ENCODE measurements at places on chromosomes 3 and 15.

GRCh38 chr15:41494922-41495735 is 1.5 kb downstream of the ITPKA start:
- DNase-seq: no peak

DNA sequence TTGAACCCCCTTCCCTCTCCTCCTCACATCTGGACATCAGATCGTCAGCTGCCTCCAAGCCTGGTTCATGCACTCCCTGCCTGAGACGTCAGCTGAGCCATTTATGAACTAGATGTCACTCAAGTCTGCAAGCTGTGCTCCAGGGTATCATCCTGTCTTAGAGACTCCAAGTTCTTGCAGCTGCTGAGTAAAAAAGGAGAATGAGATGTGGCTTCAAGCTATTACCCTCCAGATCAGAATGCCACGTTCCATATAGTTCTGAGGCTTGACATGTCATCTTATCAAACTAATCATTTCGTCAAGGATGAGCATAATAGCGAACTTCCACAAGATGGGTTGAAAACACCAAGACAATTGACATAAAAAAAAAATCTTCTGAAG is 766.3 kb downstream of the TBL1XR1 start:
- DNase-seq: no peak

DNA sequence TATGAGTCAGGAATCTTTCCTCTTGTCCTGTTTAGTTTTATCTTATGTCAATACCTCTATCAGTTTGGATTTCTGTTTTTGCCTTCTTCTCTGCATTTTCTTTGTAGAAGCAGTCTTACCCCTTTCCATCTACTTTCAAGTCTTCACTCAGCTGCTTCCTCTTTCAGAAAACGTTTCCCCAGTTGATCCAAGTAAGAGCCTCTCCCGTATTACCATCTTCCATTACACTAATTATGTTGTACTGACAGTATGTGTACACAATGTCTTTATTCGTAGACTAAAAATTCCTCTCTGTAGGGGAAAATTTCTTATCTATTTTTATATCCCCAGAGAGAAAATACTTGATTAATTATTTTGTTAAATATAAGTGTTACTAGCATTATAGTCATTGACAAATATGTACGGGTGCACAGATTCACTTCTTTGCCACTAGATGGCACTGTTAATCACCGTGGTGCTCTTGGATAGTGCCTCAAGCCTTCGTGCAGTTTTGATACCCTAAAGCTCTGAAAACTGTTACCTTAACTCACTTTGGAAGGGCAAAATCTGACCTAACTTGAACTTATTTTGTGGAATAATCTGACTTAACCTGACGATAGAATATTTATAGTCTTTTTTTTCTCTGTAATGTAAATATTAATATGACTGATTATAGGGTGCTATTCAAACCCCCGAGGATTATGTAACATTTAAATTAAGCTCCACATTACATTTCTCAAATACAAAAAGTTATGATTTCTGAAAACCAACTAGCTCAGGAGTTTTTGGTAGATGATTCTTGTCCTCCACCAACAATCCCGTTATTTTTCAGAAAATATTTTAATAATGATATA is 74.2 kb upstream of the POU1F1 start:
- no peak for DNase-seq

DNA sequence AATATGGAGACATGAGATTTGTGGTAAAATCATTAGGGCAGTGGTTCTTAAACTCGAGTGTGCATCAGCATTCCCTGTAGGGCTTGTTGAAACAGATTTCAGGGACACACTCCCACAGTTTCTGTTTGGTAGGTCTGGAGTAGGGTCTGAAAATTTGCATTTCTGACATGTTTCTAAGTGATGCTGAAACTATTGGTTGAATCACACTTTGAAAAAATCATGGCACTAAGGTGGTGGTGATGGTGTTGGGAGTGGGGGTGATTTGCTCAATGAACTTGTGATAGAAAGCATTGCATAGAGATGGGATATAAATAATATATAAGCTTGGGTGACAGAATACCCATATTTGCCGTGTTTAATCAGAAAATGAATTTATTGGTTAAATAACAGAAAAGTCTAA is 11.3 kb downstream of the MITF start:
- DNase-seq: no peak

GRCh38 chr3:114144909-114145688 is 33.8 kb downstream of the DRD3 start:
- no peak for DNase-seq

- no peak for DNase-seq
Measured at GRCh38 chr3:78141269-78141668, 1101.4 kb downstream of the ROBO2 start.

DNA sequence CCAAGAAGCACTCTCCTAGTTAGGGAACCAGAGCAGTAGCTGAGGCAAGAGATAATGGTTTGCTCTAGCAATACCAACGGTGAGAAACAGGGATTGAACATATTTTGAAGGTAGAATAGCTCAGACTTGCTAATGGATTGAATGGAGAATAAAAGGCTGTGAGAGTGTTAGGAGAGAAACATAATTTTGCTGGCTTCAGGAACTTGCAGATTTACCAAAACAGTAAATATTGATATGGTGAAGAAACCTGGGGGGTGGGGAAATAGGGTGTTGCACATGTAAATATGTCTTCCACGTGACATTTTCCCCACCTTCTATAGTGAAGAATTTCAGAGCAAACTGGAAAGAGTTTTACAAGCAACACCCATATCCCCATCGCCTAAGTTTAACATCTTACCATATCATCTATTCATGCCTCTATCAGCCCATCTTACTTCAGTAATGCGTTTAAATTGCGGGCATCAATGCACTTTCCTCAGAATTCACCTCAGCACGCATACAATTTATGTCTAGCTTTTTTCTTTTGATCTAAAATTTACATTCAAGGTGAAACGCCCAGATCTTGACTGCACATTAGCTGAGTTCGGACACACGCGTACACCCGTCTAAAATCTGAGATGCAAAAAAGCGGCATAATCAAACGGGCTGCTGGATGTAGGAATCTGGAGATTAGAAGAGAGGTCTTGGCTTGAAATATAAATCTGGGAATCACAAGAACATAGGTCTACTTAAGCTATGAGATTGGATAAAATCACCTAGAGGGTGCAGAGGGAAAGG is 891 bp upstream of the NR1D2 start:
- DNase-seq: no peak

DNA sequence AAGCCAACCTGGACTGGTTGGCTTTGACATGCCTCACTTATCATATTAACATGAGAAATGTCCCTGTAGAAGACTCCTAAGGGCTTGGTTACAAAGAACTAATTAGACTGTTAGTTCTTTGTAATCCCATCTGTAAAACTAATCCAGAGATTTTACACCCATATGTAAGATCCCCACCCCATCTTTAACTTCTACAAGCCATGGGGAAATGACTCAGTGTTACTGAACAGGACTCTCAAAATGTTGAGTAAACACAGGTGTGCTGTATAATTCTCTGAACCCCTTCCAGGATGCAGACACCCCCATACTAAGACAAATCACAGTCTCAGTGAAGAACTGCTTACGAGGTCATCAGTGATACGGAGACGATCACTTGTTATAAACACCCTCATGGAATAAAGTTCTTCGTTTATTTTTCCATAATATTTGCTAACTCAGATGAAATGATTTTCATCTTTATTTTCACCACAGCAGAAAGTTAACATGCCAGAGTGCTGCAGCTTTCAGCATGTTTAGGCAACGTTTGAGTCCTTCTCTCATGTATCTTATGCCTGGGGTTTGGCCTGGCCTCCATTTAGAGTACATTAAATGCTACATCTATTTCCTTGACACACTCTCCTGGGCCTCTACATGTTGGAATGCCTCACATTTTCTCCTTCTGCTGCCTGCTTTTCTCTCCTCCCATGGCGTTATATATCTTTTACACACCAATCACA is 55.3 kb upstream of the LEKR1 start:
- no peak for DNase-seq

DNA sequence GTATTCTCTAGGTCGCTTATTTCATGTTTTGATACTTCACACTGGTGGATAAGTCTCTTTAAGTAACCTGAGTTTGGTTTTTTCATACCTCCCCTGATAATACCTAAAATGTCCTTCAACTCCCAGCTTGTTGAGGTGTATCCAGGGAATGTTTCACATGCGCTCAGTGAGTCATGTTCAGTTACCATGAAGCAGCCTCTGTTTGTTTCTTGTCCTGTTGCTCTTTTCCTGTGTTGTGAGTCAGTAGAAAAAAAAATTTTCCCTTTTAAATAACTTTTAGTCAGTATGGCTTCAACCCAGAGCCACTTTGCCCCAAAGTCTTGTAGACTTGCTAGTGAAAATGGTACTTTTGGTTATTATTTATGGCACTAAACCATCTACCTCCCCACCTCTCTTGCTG is 278.4 kb upstream of the ZPLD1 start:
- no peak for DNase-seq

- no peak for DNase-seq
Measured at GRCh38 chr3:2921903-2922302, 188.3 kb downstream of the IL5RA start.

DNA sequence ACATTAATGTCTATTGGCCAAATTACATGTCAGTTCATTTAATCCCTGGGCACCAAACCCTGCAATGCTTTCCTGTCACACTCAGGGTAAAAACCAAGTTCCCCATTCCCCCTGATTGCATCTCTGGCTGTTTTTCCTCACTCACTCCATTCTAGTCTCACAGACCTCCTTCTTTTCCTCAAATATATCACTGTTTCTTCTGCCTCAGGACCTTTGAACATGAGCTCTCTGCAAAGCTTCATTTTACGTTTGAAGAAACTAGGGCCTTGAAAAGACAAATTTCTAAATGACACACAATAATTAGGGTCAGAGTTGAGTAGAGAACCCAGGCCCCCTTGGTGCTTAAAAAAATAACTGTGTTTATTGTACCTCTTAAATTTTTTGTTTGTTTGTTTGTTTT is 230.6 kb downstream of the THRB start:
- DNase-seq: no peak

Measured in substantia nigra (tissue), 51 donors.